ENCODE measurements at places on chromosomes 5 and 9.

DNA sequence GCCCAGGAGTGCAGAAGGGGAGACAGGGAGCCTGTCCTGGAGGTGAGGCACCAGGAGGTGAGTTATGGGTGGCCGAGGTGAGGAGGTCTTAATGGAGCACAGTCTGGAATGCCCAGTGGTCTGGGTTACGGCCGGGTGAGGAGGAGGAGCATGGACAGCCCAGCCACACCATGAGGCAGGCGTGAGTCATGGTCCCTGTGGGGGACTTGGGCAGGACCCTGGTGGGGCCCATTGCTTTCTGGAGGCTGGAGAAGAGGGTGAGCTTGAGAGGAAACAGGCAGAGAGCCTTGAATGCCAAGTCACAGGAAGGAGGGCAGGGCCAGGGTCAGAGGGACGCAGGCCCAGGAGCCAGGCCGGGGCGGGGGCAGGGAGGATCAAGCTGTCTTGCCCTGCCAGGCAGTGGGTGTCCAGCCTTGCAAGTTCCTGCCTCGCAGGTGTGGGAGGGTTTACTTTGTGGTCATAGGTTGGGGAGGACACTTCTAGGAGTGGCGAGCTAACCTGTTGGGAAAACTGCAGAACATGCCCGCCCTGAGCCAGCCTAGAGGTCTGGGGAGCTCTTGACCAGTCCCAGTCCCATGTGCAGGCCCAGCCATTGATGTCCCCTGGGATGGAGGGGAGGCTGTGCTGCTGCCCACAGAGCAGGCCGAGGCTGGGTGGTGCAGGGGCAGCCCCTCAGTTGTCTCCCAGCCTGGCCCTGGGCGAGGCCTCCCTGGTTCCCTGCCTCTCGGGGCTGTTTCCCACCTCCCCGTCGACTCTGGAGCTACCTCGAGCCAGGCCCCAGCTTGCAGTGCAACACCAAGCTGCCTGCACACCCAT is 2.8 kb downstream of the CACNA1B start:
- no peak for DNase-seq

DNA sequence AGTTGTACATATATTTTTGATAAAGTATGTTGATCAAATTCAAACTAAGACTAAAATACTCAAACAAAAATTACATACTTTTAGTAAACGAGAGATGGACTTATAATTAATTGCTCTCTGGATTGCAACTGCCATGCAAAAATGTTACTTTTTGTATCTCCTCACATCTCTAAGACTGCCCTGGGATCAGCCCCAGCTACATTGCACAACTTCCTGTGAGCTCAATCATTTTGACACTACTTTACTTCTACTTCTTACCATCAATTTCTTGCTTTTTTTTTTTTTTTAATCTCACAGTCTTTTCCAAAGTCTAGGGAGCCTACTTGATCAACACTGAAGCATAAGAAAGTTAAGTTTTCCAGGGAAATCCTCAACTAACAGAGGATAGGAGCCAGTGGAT is 506.0 kb upstream of the CDH10 start:
- no peak for DNase-seq

DNA sequence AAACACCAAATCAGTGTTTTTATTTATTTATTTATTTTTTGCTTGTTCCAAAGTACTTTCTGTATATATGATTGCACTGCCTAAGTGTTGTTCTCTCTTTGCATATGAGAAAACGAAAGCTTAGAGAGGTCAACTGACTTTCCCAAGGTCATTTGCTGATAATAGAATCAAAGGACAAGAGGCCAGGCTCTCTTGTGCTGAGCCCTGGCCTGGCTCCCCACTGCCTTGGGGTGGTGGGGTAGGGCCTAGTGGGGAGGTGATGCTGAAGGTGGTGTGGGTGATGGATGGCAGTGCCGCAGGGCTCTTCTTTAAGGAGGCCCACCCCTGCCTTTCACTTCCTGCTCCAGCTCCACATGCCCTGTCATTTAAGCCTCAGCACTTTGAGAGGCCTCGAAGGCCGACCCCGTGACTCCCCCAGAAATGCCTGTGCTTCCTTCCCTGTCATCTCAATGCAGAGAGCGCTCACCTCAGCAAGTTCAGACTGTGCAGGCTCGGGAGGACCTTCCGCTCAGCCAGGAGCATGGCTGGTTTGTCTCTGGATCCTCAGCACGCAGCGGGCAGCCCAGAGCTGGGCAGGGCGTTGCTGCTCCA is 59.5 kb downstream of the SMIM23 start:
- DNase-seq: no peak

DNA sequence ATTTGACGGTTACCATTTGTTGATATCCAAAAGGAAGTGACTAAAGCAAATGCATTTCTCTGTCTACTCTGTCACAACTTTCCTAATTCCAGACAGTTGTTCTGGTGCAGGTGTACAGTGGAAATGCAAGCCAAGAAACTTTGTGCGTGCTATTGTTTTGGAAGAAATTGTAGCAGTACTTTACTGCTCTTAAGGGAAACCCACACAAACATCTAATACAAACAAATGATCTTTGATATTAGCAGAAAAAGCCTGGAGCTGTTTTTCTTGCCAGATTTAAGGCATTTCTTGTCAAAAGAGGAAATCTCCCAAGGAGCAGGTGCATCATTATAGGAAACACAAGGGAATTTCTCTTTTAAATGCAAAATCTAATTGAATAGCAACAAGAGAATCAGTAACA is 2.0 kb downstream of the SNCAIP start:
- DNase-seq: no peak

GRCh38 chr9:16337322-16338029 is 533.0 kb downstream of the BNC2 start:
- DNase-seq: peak; percentile 17
